GM12891 (cell line): ENCODE measurements at places on chromosomes 5 and 9.

DNA sequence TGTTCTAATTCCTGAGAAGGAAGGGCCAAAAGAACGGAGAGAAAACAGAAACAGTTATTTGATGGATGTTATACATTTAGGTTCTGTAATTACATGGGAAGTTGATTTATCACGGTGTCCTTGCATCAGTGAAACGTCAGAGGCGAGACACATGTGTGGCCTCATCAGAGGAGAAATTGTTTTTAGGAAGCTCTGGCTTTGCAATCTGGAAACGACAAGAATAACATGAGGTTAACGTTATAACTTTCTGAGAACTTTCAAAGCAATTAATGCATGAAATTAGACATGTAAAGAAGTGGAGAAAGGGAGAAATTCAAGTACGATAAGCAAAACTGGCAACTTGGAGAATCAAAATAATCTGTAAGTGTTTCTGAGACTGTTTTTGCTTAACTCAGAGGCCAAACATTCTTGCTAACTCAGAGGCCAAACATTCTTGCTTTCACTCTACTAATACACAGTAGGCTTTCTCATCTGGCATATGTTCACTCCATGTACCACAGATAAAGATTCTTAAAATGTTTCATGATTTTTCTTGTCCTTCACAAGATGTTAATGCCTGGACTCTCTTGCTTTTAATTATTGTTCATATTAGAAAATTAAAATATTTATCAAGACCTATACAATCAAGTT is 933.0 kb downstream of the TLE4 start:
- no peak for DNase-seq

GRCh38 chr9:130447193-130447816 is 2.5 kb downstream of the ASS1 start:
- DNase-seq: no peak

- DNase-seq: no peak
Observed at GRCh38 chr5:107483231-107484024, 187.3 kb downstream of the EFNA5 start.

DNA sequence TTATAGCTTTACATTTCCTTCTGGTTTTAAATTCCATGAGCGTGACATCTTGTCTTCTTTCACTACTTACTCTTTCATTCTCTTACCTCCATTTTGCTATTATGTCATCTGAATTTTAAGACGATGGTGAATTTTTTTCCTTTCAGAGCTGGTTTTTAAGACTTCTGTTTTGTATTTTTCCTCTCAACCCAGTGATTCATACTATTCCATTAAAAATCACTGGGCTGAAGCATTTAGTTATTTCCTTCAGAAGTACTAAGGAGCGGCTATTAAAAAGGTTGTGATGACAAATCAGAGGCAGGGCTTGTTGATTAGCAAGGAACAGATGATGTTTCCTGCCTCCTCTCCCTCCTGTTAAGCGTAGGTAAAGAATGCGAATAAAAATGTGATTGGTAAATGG is 16.5 kb downstream of the AGXT2 start:
- no peak for DNase-seq

DNA sequence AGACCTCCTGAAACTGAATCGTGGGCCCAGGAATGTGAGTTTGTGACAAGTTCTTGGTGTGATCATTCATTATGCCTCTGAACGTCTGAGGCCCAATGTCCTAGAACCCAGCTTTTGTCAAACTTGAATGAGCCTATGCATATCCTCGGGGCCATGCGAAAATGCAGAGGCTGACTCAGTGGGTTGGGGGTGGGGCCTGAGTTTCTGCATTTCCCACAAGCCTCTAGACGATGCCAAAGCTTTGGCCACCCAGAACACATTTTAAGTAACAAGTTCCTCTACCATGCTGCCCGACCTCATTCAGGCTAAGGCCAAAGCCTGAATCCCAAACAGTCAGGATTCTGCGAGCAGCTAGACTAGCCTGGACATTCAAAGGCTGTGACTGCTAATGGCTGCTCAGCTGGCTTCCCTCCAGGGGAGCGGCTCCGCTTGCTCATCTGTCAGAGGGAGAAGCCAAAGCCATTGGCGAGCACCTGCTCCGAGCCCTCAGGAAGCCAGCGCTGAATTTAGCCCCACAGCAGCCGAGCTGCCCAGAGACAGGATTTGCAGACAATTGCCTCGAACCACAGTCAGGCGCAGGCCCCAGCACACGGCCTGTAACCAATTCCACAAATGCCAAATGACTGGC is 177.5 kb downstream of the ZDHHC21 start:
- DNase-seq: no peak

DNA sequence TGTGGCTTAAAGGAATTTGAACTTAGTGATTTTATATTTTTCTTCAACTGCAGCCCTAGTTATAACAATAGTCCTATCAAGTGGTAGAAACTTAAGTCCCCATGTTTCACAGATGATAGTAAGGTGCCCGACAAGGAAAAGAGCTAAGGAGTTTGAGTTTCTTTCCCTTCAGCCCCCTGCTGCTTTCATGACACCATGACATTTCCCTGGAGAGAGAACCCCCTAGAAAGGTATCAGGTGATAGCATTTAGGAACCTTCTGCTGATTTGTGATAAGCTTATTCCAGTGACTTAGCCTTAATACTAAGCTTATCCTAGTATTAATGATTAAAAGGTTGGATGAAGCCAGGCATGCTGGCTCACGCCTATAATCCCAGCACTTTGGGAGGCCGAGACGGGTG is 623.8 kb upstream of the TYRP1 start:
- DNase-seq: no peak

DNA sequence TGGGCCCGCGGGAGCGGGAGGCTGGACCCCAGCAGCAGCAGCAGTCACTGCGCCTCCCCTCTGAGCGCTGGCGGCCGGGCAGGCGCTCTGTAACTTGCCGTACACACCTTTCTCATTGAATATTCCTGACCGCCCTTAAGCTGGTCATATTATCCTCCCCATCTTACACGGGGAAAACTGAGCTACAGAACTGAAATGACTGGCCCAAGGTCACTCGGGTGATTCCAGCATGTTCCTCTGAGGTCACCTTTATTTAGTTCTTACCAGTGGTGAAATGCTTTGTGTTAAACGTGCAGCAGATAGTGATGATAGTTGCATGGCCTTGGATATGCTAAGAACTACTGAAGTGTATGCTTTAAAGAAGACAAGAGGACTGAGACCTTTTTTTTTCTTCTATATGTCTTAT is 607 bp downstream of the UQCRQ start:
- DNase-seq: no peak

- DNase-seq: no peak
Observed at GRCh38 chr9:116405321-116405720, 251.7 kb downstream of the PAPPA start.

DNA sequence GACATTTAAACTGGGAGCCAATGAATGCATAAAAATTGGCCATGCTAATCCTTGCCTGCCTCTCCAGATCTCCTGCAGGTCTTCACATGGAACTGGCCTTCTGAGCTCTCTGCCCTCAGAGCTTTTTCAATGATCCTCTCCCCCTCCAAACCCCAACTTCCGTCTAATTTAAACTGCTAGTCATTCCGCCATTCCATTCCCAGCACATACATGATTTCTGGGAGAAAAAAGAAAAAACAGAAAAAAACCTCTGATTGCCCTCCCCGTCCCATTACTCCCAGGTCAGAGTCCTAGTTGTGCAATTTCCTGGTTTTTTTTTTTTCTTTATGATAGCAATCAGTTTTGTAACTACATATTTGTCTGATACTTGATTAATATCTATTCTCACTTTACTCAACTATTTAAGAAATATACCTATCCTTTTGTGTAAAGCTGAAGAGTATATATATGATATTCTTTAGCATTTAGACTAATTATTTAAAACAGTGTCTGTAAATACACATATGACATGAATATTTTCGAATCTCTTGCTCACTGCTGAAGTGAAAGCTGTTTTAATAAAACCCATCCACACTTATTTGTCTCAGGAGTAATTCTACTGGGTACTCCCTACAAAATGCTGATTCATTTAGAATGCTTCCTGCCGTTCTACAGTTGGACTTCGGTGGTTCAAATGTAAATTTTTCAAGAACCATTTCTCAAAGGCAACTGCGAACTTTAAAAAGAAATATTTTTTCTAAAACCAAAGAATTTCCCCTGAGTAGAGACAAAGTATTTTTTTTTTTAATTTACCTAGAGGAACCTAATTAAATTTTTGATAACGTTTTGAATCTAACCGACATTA is 1.6 kb downstream of the HINT1 start:
- no peak for DNase-seq

DNA sequence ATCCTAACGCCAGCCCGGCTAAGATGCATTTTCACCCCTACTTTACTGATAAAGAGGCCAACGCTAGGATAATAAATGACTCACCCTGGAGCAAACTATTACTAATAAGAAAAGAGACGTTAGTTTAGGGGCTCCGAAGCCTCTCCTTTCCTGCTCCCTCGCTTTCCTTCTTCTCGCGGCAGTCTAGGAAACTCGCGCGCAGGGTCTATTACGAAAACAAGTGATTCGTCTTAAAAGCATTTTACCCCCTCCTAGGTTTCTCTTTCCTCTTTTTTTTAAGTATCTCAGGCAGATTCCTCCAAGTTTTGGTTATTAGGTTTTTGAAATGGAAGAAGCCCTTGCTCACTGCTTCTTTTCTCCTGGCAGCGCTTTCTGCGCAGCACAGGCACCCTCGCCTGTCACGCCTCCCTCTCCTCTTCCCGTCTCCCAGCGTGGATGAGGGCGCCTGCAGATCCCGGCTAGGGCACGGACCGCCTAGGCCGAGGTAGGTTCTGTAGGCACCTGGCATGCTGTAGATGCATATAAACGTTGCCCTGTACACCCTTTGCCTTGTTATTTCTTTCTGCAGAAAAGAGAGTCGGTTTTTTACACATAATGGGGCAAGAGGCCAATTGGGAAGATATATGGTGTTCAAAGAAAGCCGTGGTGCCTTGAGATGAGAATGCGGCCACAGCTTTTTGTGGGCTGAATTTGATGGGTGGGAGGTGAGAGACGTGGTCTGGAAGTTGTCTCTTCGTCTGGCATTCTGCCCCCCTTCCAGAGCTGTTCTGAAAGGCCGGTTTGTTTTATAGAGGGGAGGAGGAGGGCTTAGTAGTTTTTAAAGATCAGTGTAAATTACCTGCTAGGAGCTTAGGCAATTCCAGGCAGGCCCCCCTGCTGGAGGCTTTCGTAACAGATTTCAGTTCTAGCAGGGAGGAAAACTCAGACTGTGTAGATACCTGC is 983 bp downstream of the GCNT1 start:
- no peak for DNase-seq

- DNase-seq: no peak
Observed at GRCh38 chr9:81814401-81814793, 113.8 kb upstream of the SPATA31D4 start.

GRCh38 chr5:131462454-131462853 is 172.6 kb downstream of the RAPGEF6 start:
- no peak for DNase-seq

DNA sequence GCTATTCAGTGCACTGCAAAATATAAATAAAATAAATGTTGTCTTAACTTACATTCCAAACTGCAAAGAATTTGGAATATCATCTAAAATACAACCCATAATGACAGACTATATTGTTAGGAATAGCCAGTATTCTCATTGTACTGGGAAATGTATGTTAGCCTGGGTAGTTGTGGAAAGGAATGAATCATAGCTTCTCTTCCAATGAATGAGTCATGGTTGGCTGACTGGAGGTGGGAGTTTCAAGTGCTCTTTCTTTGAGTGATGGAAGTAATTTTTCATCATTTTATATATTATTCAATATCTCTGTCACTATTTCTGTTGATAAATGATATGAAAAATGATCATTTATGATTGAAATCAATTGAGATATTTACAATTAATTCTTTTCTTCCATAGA is 158.6 kb upstream of the ARRDC3 start:
- no peak for DNase-seq

- DNase-seq: no peak
Observed at GRCh38 chr9:77601476-77602099, 46.5 kb downstream of the GNA14 start.

GRCh38 chr5:118115791-118116190 is 872.6 kb downstream of the DTWD2 start:
- DNase-seq: no peak

- DNase-seq: no peak
Observed at GRCh38 chr5:152844713-152845112, 439.6 kb upstream of the NMUR2 start.

- peak; percentile 9 for DNase-seq
Observed at GRCh38 chr5:131747180-131748105, 49.4 kb downstream of the FNIP1 start.

GRCh38 chr9:88501086-88501485 is 33.9 kb upstream of the NXNL2 start:
- DNase-seq: no peak

- no peak for DNase-seq
Observed at GRCh38 chr5:76983468-76983867, 30.6 kb downstream of the CRHBP start.

GRCh38 chr5:116475338-116475737 is 99.3 kb downstream of the SEMA6A start:
- no peak for DNase-seq

- peak; percentile 42 for DNase-seq
Observed at GRCh38 chr9:2621722-2622460, at the start of gene VLDLR. TSS of gene VLDLR (plus strand) at chr9:2621787. CDS start at chr9:2622190, 403 bp downstream.

DNA sequence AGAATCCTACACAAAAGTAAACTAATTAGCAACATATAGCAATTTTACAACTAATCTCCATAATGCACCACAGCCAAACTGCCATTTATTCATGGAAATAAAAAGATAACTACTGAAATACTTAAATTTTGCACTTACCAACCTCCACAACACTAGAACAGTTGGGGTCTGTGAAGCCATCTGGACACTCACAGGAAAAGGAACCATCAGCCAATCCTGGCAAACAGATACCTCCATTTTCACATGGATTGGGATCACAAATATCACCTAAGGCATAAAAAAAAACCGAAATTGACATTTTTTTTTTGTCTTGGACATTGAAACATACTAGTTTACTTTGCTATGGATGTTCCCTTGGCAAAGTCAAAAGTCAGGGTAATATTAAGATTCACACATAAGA is 130.7 kb downstream of the EDIL3 start:
- DNase-seq: no peak

DNA sequence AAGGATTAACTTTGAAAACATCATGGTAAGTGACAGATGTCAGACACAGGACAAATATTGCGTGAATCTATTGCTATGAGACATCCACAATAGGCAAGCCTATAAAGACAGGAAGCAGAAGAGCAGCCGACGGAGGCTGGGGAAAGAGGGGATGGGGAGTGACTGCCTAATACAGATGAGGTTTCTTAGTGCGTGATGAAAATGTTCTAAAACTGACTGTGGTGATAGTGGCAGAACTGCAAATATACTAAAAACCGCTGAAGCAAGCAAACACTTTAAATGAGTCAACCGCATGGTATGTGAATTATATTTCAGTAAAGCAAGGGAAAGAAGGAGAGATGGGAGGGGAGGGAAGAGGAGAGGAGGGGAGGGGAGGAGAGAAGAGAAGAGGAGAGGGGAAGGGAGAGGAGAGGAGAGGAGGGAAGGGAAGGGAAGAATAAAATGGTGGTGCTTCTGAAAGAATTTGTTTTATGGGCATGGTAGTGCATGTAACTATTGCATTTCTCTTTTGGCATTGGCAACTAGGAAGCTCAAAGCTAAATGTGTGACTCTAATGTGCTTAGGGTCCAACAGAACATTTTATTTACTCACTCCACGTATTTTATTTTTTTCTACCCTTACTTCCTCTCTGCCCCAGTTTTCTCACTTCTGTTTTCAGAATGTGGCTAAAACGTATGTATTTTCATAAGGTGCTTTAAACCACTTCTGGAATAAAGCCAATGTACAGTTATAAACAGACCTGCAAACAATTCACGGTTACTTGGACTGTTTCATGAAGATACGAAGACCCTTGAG is 21.3 kb downstream of the AKNA start:
- DNase-seq: no peak
